ENCODE measurements at places on chromosomes 3 and 15. TPM values are rescaled to one million over a fixed set of nuclear protein-coding genes. Genes with fewer than 3 reads are reported as not detected.

GRCh38 chr15:95327183-95327525 lies 1003.3 kb upstream of the NR2F2 start:
- no peaks in the 10 kb centered on the region for H3K36me3 ChIP-seq
- peaks cover 3% of the 10 kb centered on the region for H3K27me3 ChIP-seq
- H3K4me3 ChIP-seq, result peak overlapping the region; percentile 12
- H3K27ac ChIP-seq, result no peak overlapping the region

DNA sequence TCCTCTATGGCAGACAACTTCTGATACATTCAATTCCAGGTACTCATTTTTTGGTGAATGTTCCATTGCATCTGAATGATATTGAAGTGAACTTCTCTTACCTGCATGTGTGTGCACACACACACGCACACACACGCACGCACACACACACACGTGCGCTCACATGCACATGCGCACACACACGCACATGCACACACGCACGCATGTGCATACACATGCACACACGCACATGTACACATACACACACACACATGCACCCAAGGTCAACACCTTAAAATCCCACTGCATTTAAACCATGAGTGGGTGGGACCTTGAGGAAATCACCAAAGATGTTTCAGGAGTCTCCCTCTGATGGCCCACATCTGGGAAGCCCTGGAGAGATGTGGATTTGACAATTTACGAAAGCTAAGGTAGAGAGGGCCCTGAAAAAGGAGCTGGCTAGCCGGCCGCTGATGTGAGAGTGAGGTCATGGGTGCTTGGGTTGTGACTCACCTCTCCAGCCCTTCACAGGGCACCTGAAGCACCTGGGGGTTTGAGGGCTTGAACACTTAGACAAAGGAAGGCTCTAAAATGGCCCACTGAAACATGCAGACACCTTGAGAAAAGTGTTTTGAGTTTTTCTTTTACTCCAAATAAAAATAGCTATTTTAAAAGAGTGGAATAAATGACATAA lies 269.1 kb upstream of the LRRFIP2 start:
- H3K36me3 ChIP-seq, result no peaks in the 10 kb centered on the region
- DNase-seq, result no peak
- no peaks in the 10 kb centered on the region for H3K27me3 ChIP-seq
- no peak overlapping the region for H3K27ac ChIP-seq

DNA sequence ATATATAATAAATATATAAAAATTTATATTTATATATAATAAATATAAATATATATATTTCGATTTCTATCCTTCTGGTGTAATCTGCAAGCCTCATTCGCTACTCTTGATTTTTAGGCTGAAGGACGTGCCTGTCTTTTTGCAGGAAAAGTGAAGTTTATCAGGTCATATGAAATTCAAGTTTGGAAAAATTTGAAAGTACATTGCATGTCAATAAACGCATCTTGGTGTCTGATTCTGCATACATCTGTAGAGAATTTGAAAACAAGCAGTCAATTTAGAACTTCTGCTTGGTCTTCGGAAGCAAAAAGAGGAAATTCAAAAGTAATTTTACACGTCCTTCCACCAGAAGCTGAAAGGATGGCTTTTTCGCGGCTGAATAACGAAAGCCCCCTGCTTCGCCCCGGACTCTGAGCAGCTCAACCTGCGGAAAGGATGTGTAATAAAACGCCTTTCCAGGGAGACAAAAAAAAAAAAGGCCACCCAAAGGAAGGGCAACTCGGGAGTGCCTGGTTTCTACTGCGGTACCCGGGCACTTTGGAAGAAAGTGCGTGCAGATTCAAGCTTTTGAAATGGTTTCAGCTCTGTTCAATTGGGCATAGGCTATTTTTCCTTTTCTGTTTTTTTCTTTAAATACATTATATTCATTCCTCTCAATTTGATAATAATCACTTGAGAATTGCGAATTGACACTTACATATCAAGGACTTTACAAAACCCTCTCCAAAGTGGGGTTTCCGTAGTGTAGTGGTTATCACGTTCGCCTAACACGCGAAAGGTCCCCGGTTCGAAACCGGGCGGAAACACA lies 1.5 kb upstream of the MYNN start:
- peak overlapping the region; percentile 60 for H3K4me3 ChIP-seq
- H3K36me3 ChIP-seq, result no peaks in the 10 kb centered on the region
- peaks cover 22% of the 10 kb centered on the region for H3K4me1 ChIP-seq
- H3K27me3 ChIP-seq, result no peaks in the 10 kb centered on the region

- no peak overlapping the region for H3K27ac ChIP-seq
- no peak for DNase-seq
- H3K4me3 ChIP-seq, result no peak overlapping the region
- no peaks in the 10 kb centered on the region for H3K4me1 ChIP-seq
Measured at GRCh38 chr3:27900316-27900715, 178.2 kb upstream of the EOMES start.

The RIOX2 gene
- 17.2 TPM for total RNA-seq

GRCh38 chr3:149917124-149917667 lies 53.5 kb downstream of the PFN2 start:
- H3K4me3 ChIP-seq, result no peak overlapping the region
- H3K27ac ChIP-seq, result no peak overlapping the region
- no peaks in the 10 kb centered on the region for H3K27me3 ChIP-seq
- H3K4me1 ChIP-seq, result no peaks in the 10 kb centered on the region
- no peak for DNase-seq
- H3K36me3 ChIP-seq, result no peaks in the 10 kb centered on the region

DNA sequence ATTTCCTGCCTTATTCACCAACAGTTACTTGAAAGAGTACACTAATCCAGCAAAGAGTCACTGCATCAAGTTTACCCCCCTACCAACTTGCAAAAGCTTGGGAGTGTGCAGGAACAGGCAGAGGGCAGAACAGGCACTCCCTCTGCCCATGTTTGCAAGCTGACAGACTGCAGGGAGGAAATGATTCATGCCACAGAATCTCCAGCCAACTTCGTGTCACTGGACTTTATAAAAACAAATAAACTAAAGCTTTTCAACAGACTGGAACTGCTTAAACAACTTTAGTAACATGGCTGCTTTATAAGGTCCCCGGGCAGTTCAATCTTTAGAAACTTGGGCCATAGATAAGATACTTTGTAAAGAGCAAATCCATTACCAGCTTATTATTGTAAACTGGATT lies 129.5 kb downstream of the THRB start:
- H3K4me1 ChIP-seq, result peaks cover 39% of the 10 kb centered on the region
- H3K36me3 ChIP-seq, result no peaks in the 10 kb centered on the region
- no peak overlapping the region for H3K4me3 ChIP-seq
- H3K27ac ChIP-seq, result no peak overlapping the region
- H3K27me3 ChIP-seq, result no peaks in the 10 kb centered on the region
- peak; percentile 76 for DNase-seq

GRCh38 chr15:48177383-48177765 lies 721 bp downstream of the MYEF2 start:
- H3K27me3 ChIP-seq, result no peaks in the 10 kb centered on the region
- no peaks in the 10 kb centered on the region for H3K36me3 ChIP-seq
- peaks cover 7% of the 10 kb centered on the region for H3K4me1 ChIP-seq
- H3K27ac ChIP-seq, result peak overlapping the region; percentile 61

The RAD51 gene
- 0.94 TPM for total RNA-seq

DNA sequence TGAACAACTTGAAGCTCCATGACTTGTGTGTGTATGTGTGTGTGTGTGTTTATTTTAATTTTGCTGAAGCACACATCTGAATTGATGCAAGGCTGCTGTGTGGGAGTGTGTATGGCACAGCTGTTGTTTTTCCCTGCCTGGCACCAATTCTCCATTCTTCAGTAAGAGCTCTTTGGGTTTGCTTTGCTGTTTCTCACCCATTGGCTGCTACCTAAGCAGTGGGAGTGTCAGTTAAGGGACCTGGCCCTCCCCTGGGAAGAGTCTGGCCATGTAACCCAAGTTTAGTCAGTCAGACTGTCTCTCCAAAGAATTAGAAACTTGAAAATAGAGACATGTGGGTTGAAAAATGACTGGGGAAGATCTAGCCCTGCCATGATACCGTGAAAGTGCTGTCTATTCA lies 126.2 kb upstream of the SYNPR start:
- no peaks in the 10 kb centered on the region for H3K36me3 ChIP-seq
- no peaks in the 10 kb centered on the region for H3K27me3 ChIP-seq
- DNase-seq, result no peak
- H3K4me3 ChIP-seq, result no peak overlapping the region
- H3K27ac ChIP-seq, result no peak overlapping the region

The CRBN gene
- 17.9 TPM for total RNA-seq

DNA sequence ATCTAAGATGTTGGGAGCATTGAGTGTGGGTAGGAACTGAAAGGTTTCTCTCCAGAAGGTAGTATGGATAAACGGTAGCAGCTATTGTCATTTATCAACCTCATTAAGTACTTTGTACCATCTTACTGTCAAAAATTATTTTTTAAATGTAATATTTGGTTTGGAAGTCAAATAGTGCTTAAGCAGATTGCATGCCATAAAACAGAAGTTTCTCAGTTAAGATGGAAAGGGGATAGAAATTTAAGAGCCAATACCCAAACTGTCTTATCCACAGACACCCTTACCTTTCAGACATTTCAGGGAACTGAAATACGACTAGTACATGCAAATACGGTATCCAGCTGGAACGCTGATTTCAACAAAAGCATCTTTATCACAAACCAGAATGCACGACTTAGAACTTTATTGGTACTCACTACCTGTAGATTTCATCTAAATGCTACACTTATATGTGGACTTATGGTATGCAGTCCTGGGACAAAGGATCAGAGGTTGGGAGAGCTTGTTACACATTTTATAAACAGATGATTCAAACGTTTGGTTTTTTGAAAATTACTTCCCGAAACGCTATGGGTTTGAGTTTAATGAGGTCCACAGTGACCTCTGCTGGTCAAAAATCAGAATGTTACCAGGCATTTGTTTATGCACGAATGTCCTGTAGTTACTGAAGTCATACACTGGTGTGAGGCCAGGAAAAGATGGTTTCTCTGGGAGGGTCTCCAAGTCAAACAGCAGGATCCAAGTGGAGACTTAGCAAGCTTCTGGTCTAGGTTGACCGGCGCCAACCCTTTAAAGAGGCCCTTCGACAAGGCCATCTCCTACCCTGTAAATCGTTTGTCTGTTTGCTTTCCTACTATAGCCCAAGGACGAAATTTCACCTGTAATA lies 45.7 kb upstream of the DUT start:
- peak overlapping the region; percentile 13 for H3K4me3 ChIP-seq
- no peak overlapping the region for H3K27ac ChIP-seq
- H3K36me3 ChIP-seq, result no peaks in the 10 kb centered on the region
- H3K4me1 ChIP-seq, result no peaks in the 10 kb centered on the region
- no peaks in the 10 kb centered on the region for H3K27me3 ChIP-seq
- no peak for DNase-seq

- H3K27ac ChIP-seq, result no peak overlapping the region
- no peak overlapping the region for H3K4me3 ChIP-seq
Measured at GRCh38 chr3:122101646-122102045, 46.5 kb downstream of the CD86 start.

The CPN2 gene
- not detected for total RNA-seq

The SAMD7 gene
- total RNA-seq, result not detected

The A4GNT gene
- 2.0 TPM for total RNA-seq

DNA sequence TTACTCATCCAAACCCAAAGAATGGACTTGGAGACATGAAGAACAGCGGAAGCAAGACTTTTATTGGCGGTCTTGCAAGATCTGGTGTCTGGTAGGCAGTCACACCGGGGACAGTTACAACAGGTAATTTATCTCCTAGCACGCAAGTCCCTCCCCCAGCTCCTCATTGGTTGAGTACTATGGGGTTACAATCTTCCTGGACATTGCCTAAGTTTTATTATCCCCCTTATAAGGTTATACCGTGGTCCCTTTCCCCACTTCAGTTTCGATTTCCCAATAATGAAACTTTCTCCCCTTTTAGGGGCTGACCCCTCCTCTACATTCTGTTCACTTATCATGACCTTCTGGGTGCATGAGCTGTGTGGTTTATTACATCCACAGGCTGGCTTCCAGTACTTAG lies 18.7 kb downstream of the ARL8B start:
- no peak overlapping the region for H3K27ac ChIP-seq
- peaks cover 16% of the 10 kb centered on the region for H3K4me1 ChIP-seq
- no peak overlapping the region for H3K4me3 ChIP-seq
- no peaks in the 10 kb centered on the region for H3K36me3 ChIP-seq

The GPR15 gene
- 0.15 TPM for total RNA-seq

The RBPMS2 gene
- 0.63 TPM for total RNA-seq

DNA sequence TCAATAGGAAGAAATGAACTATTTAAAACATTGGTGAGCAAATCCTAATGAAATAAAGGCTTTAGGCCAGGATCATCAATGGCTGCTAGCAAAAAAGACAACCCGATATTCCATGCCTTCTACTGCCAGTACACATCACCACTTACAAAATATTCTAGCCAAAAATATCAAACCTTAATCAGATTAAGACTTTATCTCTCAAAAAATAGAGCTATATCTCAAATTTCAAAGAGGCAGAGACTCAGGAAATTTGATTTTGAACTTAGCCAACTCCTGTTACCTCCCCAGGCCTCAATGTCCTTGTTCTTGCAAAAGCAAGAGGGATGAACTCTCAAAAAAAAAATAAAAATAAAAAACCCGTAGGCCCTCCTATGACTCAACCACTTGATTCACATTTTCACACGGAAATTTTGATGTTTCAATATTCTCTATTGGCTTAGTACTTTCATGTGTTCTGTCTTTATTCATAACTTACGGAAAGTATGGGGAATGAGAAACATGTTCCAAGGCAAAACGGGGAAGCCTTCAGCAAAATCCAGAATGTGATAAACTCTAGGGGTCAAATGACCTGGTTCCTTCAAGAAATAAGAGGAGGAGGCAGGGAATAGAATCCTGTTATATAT lies 273.3 kb upstream of the ZPLD1 start:
- H3K4me3 ChIP-seq, result no peak overlapping the region
- H3K36me3 ChIP-seq, result no peaks in the 10 kb centered on the region
- no peaks in the 10 kb centered on the region for H3K27me3 ChIP-seq
- no peak for DNase-seq

- no peaks in the 10 kb centered on the region for H3K4me1 ChIP-seq
- no peak overlapping the region for H3K4me3 ChIP-seq
- H3K27me3 ChIP-seq, result no peaks in the 10 kb centered on the region
- H3K27ac ChIP-seq, result no peak overlapping the region
- H3K36me3 ChIP-seq, result no peaks in the 10 kb centered on the region
- no peak for DNase-seq
Measured at GRCh38 chr3:134516905-134517304, 31.0 kb downstream of the CEP63 start.

DNA sequence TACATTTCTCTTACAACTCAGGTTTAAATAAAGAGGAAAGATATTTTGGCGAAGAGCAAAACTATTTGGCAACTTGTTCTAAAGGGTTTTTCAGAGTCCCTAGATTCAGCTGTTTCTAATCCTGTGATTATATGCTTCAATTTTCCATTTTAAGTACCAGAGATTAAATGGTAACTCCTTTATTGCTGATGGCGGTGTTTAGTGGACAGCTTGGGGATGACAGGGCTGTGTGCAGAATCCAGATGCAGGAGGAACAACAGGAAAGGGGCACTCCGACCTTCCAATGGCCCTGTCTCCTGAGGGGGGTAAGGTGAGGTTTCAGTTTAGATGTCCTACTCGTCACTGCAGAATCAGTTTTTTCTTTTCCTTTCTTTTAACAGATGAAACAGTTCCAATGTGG lies 405.0 kb downstream of the PDCD6IP start:
- no peak overlapping the region for H3K4me3 ChIP-seq
- H3K4me1 ChIP-seq, result no peaks in the 10 kb centered on the region
- no peaks in the 10 kb centered on the region for H3K27me3 ChIP-seq
- no peaks in the 10 kb centered on the region for H3K36me3 ChIP-seq
- DNase-seq, result no peak

GRCh38 chr15:58257776-58258325 lies 119.7 kb downstream of the AQP9 start:
- DNase-seq, result no peak
- H3K4me1 ChIP-seq, result no peaks in the 10 kb centered on the region
- no peaks in the 10 kb centered on the region for H3K27me3 ChIP-seq
- no peak overlapping the region for H3K27ac ChIP-seq
